ENCODE measurements at places on chromosomes 3 and 15. TPM values are rescaled to one million over a fixed set of nuclear protein-coding genes. Genes with fewer than 3 reads are reported as not detected.

The LRIG1 gene
- 119 TPM for total RNA-seq

GRCh38 chr15:85710340-85710842 is 84.3 kb downstream of the KLHL25 start:
- no peak overlapping the region for H3K4me3 ChIP-seq
- H3K27ac ChIP-seq: no peak overlapping the region
- H3K36me3 ChIP-seq: peaks cover 68% of the 10 kb centered on the region
- no peaks in the 10 kb centered on the region for H3K27me3 ChIP-seq

GRCh38 chr3:39275052-39275451 is 4.8 kb downstream of the CX3CR1 start:
- no peak for DNase-seq
- peaks cover 7% of the 10 kb centered on the region for H3K4me1 ChIP-seq
- H3K27ac ChIP-seq: no peak overlapping the region
- no peaks in the 10 kb centered on the region for H3K27me3 ChIP-seq

The SLC7A14 gene
- total RNA-seq: not detected

DNA sequence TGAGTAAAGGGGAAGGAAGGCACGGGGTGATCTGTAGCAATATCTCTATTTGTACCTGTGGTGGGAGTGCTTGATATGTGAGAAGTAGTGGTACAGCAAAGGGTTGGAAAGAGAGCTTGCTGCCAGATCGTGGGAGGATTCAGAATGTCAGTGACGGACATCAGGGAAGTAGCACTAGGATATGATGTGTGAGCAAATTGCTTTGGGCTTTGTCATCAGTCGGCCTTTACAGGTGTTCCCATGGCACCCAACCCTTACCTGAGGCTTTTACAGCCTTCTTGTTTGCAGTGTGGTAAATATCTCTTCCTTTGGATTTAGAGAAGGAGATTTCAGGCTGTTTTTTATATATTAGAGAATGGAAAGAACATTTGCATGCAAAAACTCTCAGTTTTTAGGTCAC is 29.8 kb downstream of the IL1RAP start:
- DNase-seq: no peak
- H3K27ac ChIP-seq: no peak overlapping the region
- no peaks in the 10 kb centered on the region for H3K27me3 ChIP-seq
- H3K4me1 ChIP-seq: no peaks in the 10 kb centered on the region
- H3K4me3 ChIP-seq: no peak overlapping the region
- H3K36me3 ChIP-seq: no peaks in the 10 kb centered on the region

DNA sequence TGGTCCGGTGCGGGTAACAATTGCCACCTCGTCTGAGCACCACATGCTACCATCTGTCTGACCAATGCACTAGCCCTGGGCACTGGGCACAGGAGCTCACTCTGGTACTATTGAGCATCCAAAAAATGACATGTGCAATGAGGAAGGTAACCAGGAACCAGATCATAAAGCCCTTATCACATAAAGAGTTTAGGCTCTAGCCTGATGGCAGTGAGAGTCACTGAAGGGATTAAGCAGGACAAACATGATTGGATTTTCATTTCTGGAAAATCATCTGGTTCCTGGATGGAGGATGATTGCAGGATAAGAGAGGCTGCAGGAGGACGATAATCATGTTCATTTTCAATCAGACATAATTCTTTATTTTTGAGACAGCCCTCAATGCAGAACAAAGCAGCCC is 12.4 kb downstream of the NDUFB4 start:
- H3K36me3 ChIP-seq: no peaks in the 10 kb centered on the region
- H3K4me1 ChIP-seq: no peaks in the 10 kb centered on the region
- H3K27me3 ChIP-seq: no peaks in the 10 kb centered on the region
- H3K4me3 ChIP-seq: no peak overlapping the region
- no peak overlapping the region for H3K27ac ChIP-seq

- DNase-seq: no peak
- no peak overlapping the region for H3K4me3 ChIP-seq
- H3K36me3 ChIP-seq: no peaks in the 10 kb centered on the region
- H3K27ac ChIP-seq: no peak overlapping the region
- no peaks in the 10 kb centered on the region for H3K27me3 ChIP-seq
These were observed 59.9 kb upstream of the PPIB start for GRCh38 chr15:64222573-64223366.

DNA sequence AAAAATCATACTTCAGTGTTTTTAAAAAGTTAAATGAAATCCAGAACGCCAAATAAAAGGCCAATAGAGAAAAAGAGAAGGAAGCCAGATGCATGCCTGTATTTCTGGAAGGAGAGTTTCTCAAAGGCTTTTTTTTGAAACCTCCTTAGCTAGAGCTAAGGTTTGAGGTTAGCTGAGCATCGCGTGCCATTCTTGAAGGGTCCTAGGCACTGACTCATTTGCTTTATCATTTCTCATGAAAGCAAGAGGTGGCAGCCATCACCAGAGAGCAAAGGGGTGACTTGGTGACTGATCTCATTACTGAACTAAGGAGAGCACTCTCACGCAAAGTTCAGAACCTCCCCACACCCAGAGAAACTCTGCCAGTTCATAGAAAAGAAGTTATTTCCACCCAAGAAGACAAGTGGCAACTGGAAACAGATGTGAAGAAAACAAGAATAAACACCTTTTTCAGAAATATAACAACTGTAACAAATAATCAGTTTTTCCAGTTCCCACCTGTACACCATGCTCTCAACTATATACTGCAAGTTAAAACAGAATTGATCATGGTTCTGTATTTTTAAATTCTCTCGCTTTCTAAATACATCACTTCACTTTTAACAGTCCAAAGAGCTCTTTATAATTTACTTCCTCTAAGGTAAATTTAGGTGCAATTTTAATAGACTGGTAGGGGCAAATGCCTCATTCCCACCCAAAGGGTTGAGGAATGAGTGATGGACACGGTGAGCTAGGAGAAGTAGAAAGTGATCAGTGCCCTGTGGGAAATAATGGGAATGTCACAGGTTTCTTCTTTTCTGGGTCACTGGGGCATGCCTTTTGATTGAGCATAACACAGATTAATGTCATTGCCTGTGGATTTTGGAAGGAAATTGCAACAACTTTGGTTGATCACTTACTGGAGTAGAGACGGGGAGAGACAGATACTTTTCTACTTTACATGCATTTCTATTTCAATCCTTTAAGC is 24.7 kb downstream of the GPR15 start:
- H3K4me3 ChIP-seq: no peak overlapping the region
- no peaks in the 10 kb centered on the region for H3K36me3 ChIP-seq
- H3K27ac ChIP-seq: no peak overlapping the region
- no peaks in the 10 kb centered on the region for H3K4me1 ChIP-seq
- no peaks in the 10 kb centered on the region for H3K27me3 ChIP-seq

- peak; percentile 45 for DNase-seq
- no peaks in the 10 kb centered on the region for H3K4me1 ChIP-seq
- H3K27ac ChIP-seq: no peak overlapping the region
- peaks cover 6% of the 10 kb centered on the region for H3K27me3 ChIP-seq
These were observed 138.9 kb upstream of the SLC7A14 start for GRCh38 chr3:170724599-170725280.

DNA sequence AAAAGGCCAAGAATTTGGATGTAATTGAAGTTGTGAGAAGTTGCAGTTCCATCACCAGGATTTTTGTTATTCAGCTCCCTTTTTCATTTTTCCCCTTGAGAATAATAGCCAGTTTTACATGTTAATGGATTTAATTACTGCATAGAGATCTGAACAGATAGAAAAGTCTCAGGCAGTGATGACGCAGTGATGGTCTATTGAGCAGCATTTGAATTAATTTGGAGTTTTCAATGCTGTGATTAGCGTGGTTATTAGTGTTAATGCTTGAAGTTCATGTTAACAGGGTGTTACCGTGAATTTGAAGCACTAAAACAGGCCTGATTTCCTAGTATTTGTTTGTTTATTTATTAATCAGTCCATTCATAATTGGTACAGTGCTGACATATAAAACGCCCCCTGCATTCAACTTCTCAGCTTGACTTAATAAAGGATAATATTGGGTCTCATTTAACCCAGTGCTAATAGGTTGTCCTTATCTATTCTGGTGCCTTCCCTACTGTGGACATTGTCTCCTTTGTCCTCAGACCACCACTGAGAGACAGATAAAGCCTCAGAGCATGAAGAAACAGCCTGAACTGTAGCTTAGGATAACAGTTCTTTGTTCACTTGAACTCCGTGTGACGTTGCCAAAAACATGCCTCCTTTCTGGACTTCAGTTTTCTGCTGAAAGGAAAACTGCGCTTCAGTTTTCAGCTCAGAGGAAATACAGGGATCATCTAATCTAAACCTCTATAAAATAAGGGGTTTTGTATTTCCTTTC is 82.4 kb downstream of the RTP4 start:
- no peak overlapping the region for H3K4me3 ChIP-seq
- H3K27ac ChIP-seq: no peak overlapping the region
- no peaks in the 10 kb centered on the region for H3K4me1 ChIP-seq
- peaks cover 2% of the 10 kb centered on the region for H3K27me3 ChIP-seq
- DNase-seq: no peak
- H3K36me3 ChIP-seq: no peaks in the 10 kb centered on the region

DNA sequence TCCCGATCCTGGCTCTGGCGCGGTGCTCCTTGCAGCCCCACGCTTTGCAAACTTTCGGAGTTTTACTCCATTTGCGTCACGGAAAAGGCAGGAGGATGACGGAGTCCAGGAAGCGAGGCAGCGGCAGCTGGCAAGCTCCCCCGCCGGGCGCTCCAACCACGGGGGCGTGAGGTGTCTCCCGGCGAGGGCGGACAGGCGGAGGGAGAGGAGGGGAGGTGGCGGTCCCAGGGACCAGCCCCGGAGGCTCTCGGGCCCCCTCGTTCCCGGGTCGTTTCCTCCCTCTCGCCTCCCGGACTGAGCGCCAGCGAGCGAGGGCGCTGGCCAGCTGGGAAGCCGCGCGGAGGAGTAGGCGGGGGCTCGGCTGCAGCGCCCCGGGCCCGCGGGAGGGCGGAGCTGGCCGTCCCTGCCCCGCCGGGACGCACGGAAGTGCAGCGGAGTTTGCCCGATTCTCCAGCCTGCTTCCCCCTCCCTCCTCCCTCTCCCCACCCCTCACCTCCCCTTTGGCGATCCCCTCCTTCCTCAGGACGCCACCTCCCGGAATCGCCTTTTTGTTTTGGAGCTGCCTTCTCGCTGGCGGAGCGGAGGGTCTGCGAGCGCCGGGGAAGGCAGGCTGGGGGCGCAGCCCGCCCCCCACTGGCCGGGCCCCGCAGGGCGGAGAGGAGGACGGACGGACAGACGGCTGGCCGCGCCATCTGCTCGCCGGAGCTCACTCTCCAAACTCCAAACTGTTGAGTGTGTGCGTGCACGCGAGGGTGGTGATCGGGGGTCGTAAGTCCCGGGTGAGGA is at the start of gene SNX33:
SNX33 (plus strand) TSS at position 543 of the 786 bp plus-strand sequence. CDS start 1,191 bp downstream, outside the sequence.
- no peaks in the 10 kb centered on the region for H3K36me3 ChIP-seq
- DNase-seq: peak; percentile 84
- H3K4me1 ChIP-seq: peaks cover 11% of the 10 kb centered on the region
- peak within 1 kb of the TSS; percentile 87 for H3K27ac ChIP-seq

DNA sequence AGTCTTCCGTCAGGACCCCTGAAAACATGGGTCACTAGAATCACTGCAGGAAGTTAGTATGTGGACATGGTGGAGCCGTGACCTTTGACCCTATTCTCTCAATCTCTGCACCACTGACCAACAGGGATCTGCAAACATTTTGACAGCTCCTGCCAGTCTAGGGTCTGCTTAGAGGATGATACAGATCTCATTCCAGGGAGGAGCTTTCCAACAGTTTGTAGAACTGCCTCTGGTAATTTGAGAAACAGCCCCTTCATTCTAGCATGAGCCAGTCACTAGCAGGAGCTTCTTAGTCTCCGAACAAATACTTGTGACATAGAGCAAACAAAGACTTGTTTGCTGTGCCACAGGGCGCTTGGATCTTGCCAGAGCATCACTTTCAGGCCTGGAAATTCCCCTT is 270.3 kb upstream of the CFAP20DC start:
- no peak for DNase-seq
- no peak overlapping the region for H3K4me3 ChIP-seq
- no peaks in the 10 kb centered on the region for H3K36me3 ChIP-seq
- no peaks in the 10 kb centered on the region for H3K27me3 ChIP-seq
- H3K27ac ChIP-seq: no peak overlapping the region
- no peaks in the 10 kb centered on the region for H3K4me1 ChIP-seq

Data from psoas muscle (tissue), 8 donors.